ENCODE measurements at places on chromosomes 2 and 18. TPM values are rescaled to one million over a fixed set of nuclear protein-coding genes. Genes with fewer than 3 reads are reported as not detected.

GRCh38 chr2:212489719-212490346 lies 48.8 kb downstream of the ERBB4 start:
- DNase-seq, result no peak

- DNase-seq, result no peak
These were observed 18.1 kb downstream of the PPM1B start for GRCh38 chr2:44186810-44187209.

Gene KCNG2
- polyA plus RNA-seq, result not detected

Gene SERPINB3
- polyA plus RNA-seq, result 0.37 TPM

Data from kidney (tissue), 22 donors.